Esophagus squamous epithelium (tissue), 5 donors: ENCODE measurements at places on chromosomes 1 and 21.

GRCh38 chr1:104768466-104768865, 1018.8 kb downstream of the AMY1C start:
- no peak for DNase-seq

DNA sequence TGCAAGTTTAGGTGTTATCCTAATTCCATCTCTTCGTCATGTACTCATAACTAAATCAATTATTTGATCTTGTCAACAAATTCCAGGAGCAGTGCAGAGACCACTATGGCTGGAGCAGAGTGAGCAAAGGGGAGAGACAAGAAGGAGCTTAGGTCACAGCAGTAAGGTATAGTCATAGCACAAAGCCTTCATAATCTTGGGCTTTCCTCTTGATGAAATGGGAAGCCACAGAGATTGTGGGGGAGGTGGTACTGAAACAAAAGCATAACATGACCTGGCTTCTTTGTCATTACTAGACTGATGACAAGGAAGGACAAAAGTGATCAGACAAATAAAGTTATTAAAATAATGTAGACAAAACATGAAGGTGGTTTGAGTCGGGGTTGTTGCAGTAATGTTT, 60.1 kb upstream of the PTGS2 start:
- no peak for DNase-seq

- DNase-seq: no peak
These were observed 292.1 kb upstream of the SNX7 start for GRCh38 chr1:98369463-98369862.

DNA sequence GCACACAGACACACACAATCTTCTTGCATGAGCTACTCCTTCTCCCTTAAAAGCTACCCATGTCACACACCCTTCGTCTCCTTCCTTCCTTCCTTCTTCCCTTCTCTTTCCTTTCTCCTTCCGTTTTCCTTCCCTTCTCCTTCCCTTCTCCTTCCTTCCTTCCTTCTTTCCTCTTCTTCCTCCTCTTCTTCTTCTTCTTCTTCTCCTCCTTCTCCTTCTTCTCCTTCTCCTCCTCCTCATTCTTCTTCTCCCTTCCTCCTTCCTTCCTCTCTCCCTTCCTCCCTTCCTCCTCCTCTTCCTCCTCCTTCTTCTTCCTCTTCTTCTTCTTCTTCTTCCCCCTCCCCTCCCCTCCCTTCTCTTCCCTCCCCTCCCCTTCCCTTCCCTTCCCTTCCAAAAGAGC, 52.1 kb upstream of the LEPR start:
- no peak for DNase-seq

GRCh38 chr21:17903029-17903806, 84.1 kb upstream of the C21orf91 start:
- DNase-seq: no peak

GRCh38 chr1:76868916-76869315, 1.6 kb downstream of the ST6GALNAC5 start:
- no peak for DNase-seq

DNA sequence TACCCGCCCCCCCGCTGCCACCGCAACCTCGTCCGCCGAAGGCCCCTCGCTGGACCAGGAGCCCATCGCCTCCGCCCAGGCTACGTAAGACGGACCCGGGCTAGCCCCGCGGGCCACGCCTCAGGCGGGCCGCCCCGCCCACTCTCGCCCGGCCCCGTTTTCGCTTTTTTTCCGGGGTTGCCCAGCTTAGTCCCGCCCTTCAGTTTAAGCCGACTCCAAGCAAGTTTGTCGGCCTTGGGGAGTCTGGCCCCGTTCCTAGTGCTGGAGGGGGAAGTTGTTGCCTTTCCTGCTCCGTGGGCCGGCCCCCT, 3.0 kb downstream of the RUSC1 start:
- peak; percentile 69 for DNase-seq
